ENCODE measurements at places on chromosomes 6 and 20.
A peak's percentile ranks its signal among the peaks of the same experiment; 100 is the strongest.

DNA sequence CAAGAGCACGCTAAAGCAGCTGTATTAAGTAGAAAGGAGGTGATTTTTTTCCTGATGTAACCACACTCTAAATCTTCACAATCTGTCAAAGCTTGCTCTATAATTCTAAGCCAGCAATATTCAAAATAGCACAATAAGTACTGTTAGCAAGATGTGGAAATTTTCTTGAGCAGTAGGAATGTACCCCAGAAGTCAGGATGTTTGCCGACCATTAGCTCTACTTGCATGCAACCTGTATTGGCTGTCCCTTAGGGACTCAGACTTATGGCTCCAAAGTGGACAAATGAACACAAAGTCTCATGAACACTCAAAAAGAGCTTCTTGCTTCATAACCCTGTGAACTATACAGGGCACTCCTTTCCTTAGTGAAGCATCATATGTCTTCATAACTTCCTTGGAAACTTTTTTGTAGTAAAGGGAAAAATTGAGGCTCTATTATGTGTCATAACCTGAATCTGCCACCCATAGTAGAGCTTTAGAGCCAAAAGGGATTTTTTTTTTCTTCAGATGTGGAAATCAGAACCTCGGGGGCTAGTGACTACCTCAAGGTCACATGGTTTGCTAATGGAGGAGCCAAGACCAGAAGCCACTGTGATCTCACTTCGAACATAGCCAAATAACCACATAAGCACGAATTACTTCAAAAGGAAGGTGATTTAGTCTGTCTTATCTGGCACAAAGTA is 54.5 kb downstream of the ADGRG6 start:
- DNase-seq: peak; percentile 31

- no peak for DNase-seq
Measured at GRCh38 chr20:15726416-15726815, 846.8 kb downstream of the KIF16B start.

GRCh38 chr6:5466281-5467136 is 205.2 kb downstream of the FARS2 start:
- DNase-seq: no peak

DNA sequence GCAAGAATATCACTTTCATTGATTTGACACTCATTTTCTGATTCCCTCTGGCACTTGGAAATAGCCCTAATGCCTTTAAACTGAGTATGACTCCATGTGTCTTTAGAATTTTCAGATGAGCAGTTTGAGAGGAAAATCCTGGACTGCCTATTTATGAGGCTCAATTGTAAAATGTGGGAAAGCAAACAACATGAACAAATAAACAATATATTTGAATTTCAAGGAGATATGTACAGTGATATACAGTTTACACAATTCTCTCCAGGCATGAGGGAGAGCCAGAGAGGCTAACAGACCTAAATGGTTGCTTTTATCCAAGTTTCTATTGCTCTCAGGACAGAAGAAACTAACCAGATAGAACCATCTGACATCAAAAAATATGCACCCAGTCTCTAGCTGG is 748.2 kb upstream of the NRSN1 start:
- no peak for DNase-seq

- DNase-seq: no peak
Measured at GRCh38 chr6:28371706-28372451, 22.1 kb downstream of the ZKSCAN3 start.
